Stimulated activated naive CD8-positive, alpha-beta T cell treated with anti-CD3 and anti-CD28 coated beads, Interleukin-15, Interleukin-2, amounts not matched to agents 100 U/mL and 50 U/mL, for 24 hours (primary cell): ENCODE measurements at places on chromosomes 1 and 21.

DNA sequence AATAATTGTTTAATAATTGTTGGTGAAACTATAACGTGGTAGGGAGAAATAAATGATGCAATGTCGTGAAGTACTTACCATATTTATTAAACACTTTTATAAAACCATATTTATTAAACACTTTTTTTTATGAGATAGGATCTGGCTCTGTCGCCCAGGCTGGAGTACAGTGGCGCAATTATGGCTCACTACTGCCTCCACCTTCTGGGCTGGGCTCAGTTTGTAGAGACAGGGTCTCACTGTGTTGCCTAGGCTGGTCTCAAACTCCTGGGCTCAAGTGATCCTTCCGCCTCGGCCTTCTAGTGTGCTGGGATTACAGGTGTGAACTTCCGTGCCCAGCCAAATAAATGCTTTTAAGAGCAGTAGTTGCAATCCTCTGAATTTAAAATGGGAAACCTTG, 76.0 kb upstream of the PGD start:
- DNase-seq, result no peak

- peak; percentile 36 for DNase-seq
Measured at GRCh38 chr21:44965251-44966022, 25.6 kb downstream of the SLX9 start.

DNA sequence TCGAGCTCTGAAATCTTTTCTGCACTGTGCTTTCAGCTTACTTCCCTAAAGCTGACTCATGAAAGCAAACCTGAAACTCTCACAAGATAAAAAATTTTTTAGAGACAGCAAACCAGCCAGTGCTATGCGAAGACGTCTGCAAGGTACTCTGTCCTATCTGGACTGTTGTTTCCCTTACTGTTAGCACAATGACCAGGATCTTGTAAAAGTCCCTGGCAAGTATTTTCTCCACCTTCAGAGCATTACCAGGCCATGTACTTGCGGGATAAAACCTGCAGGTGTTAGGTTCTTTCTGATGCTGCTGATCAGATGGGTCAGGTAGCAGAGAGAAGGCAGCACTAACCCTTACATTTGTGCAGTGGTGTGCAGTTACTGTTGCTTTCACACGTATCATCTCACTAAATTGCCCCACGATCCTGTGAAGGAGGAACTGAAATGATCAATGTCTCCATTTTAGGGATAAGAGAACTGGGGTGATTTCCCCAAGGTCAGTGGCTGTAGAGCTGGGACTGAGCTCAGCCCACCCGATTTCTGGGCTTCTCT, 56.6 kb downstream of the PLXNA2 start:
- DNase-seq, result no peak

DNA sequence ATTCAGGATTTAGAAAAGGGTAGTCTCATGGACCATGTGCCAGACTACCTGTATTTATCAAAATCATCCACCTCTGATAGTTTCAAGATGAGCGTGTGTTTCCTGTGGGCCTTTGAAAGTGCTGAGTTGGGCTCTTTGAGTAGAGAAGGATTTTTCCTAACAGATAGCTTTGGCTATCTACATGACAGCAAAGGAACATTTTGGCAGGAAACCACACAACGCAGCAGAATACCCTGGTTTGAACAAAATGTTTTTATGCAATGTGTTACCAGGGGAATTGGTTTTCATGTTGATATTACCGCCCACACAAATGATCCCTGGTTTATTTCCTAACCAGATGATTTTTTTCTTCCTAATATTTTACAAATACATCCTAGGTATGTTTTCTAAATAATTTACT, 431.4 kb downstream of the NEGR1 start:
- DNase-seq, result no peak

GRCh38 chr1:110346690-110347089, 7.5 kb downstream of the RBM15 start:
- DNase-seq, result no peak

DNA sequence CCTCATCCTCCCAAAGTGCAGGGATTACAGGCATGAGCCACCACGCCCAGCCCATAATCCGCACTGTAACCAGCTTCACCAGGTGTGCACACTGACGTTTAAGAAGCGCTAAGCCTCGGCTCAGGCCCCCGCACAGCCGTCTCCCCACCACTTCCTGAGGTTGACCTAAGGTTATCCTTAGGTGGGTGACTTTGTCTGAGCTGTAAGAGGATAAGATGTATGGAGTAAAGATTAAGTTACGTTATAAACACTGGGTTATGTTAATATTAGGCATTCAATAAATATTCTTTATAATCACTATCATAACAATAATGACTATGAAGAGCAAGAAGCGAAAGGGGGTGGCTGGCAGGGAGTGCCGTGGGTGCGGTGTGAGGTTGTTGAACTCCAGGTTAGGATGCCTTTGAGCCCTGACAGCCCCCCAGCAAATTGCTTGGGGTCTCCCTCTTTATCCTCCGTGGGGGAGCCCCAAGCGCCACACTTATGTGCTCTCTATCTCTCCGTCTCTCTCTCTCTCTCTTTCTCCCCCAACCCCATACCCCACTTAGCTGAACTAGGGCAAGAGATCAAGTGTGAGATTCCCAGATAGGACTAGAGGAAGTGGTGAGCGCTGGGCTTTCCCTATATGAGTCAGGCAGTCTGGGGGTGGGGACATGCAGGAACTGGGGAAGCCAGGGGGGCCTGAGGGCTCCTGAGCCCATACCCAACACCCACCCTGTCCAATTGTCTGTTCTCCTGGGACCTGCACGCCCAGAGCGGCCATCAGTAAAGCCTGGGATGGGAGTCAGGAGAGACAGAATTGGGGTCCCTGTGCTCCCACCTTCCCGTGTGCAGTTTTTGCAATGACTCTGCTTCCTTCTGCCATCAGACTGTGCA, 7.6 kb downstream of the EFHD2 start:
- DNase-seq, result peak; percentile 60

GRCh38 chr1:91940496-91940895, 8.7 kb upstream of the BRDT start:
- DNase-seq, result no peak

GRCh38 chr21:38494251-38494642, 4.0 kb downstream of the ERG start:
- no peak for DNase-seq

GRCh38 chr1:159843459-159843858, 16.8 kb downstream of the SLAMF8 start:
- no peak for DNase-seq

DNA sequence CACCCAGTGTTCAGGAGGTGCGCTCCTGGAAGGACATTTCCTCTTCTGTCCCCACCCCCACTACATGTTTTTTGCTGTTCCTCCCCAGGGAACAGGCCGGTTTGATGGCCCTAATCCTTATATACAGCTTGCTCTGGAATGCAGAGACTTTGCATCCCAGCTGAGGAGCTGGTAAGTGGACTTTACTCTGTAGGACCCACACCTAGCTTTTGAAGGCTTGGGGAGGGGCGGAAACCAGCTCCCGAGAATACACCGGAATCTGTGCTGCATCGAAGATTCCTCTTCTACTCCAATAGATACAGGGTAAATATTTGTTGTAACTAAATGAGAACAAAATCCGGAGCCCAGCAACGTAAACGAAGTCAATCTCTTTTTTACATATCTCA, 1.2 kb upstream of the CGN start:
- no peak for DNase-seq

GRCh38 chr1:89555550-89555949, 30.9 kb downstream of the LRRC8B start:
- no peak for DNase-seq

- DNase-seq, result no peak
Measured at GRCh38 chr1:178010674-178011464, 41.0 kb upstream of the SEC16B start.

DNA sequence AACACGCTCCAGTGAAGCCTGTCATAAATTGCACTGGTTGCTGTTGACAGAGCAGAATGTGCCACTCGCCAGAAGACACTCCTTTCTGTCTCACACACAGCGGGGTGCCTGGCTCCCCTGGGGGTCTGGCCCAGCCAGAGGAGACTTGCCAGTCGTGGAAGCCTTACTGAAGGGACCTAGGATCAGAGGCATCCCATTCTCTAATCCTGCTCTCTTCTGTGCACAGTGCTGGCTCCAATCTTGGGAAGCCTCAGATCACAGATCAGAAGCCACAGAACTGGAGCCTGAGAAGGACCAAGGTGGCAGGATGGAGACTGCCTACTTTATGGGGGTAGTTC, 1.4 kb downstream of the SLC9A1 start:
- DNase-seq, result no peak

GRCh38 chr1:194447636-194448035, 1261.2 kb upstream of the B3GALT2 start:
- DNase-seq, result no peak

- peak; percentile 31 for DNase-seq
Measured at GRCh38 chr1:175373786-175374623, 181.4 kb upstream of the KIAA0040 start.

- no peak for DNase-seq
Measured at GRCh38 chr1:177392336-177392735, 221.6 kb downstream of the BRINP2 start.

GRCh38 chr1:65990161-65990560, 197.5 kb downstream of the PDE4B start:
- no peak for DNase-seq

DNA sequence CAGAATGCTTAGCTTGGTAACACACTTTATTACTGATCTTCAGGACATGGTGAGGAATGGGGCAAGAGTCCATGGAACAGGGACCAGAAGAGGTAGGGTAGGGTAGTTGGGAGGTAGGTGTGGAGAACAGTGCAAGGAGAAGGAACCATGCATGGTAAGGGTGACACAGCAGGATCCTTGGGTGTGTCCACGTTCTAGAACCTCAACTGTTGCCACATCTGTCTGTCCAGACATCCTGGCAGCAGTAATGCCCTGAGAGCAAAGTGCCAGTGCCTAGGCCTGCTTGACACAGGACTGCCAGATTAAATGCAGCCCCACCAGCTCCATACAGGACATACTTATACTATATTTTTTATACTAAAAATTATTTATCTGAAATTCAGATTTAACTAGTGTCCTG, 13.9 kb downstream of the DMAP1 start:
- DNase-seq, result no peak

DNA sequence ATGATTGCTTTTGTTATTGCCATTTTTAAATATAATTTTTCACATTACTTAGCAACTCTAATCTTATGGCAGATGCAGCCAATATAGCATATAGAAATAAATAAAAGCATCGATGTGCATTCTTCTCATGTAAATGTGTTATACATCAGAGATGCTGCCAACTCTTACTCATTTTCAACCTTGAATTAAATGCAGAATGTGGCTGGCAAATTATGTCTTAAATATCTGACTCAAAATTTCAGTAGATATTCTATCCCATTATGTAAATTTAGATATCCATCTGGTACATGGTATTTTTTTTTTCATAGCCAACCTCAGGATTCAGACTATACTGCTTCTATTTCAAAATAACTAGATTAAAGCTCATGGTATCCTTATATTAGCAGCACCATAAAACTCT, 916.7 kb upstream of the TMPRSS15 start:
- no peak for DNase-seq

DNA sequence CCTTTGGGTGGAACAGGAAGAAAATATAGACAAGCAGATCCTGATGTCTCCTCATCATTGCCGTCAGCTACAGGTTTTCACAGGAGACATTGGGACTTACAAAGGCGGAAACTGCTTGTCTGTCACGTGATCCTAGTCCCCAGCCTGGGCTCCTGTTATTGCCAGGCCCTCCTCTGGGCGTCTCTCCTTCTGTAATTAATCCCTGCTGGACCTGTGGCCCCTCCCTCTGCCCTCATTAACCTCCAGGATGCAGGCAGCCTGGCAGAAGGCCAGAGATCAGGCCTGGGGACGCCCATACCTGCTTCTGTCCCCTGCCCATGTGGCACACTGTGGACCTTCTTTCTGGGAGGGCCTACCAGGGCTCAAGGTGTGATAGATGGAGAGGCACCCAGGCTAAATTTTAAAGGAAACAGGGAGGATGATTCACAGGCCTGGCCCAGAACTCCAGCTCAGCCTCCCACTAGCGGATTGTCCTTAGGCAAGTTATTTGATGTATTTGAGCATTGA, 2.4 kb downstream of the S100A5 start:
- no peak for DNase-seq

GRCh38 chr1:10525208-10525607, 50.5 kb downstream of the PEX14 start:
- DNase-seq, result no peak

GRCh38 chr1:184889166-184889565, 85.1 kb downstream of the NIBAN1 start:
- no peak for DNase-seq

DNA sequence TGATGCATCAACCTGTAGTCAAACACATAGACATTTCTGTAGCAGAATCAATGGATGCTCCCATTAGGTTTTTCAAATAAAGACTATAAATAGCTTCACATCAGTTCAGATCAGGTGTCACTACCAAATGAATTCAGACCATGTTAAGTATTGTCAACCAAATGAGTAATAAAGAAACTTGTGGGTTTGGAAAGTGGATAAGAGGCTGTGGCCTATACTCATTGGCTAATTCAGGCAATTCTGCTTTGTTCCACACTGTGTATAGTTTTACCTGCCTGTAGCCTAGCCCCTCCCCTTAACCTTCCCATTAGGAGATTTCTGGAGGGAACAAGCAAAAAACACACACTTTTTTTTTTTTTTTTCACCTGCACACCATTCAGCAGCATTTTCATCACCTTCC, 321.2 kb downstream of the HLX start:
- no peak for DNase-seq

- no peak for DNase-seq
Measured at GRCh38 chr1:60458111-60458510, 384.5 kb upstream of the C1orf87 start.

- no peak for DNase-seq
Measured at GRCh38 chr1:42484382-42484781, 21.3 kb downstream of the CCDC30 start.

DNA sequence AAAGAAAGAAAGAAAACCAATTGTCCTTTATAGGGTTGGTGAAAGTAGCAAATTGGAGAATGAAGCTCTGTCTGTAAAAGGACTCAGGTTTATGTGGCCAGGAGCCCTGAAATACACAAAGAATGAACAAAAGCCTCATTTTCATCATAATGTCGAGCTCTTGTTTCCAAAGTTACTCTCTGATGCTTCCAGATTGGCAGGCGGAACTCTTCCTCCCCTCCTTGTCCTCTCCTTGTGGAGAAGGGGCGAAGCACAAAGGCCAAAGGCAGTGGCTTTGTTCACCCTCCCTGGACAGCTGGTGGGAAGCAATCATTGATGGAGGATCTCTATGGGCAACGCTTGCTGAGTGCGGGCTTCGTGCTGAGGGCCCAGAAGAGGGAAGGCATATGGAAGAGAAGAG, 5.6 kb downstream of the CA6 start:
- no peak for DNase-seq

DNA sequence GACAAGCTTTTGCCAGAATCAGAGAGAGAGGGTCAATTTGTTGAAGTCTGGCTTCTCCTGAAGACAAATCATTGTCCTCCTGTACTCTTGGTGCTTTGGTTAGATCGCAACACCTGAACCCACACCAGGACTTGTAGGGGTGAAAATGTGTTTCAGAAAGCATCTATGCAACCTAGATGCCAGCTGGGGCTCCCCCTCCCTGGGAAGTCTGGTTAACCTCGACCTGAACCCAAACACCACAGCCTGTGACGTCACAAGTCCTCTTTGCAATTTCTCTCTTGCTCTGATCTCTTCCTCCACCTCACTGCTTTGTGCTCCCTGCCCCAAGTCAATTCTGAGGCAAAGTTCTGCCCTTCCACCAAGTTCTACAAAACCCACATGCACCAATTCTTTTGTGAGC, 42.8 kb upstream of the USP24 start:
- DNase-seq, result peak; percentile 52

- no peak for DNase-seq
Measured at GRCh38 chr1:216794586-216794985, 71.4 kb upstream of the ESRRG start.

- DNase-seq, result no peak
Measured at GRCh38 chr1:162722036-162722435, 68.5 kb upstream of the HSD17B7 start.
